ENCODE measurements at places on chromosomes 2 and 18. TPM values are rescaled to one million over a fixed set of nuclear protein-coding genes. Genes with fewer than 3 reads are reported as not detected.

- no peak for DNase-seq
Observed at GRCh38 chr18:7809978-7810377, 242.9 kb downstream of the PTPRM start.

DNA sequence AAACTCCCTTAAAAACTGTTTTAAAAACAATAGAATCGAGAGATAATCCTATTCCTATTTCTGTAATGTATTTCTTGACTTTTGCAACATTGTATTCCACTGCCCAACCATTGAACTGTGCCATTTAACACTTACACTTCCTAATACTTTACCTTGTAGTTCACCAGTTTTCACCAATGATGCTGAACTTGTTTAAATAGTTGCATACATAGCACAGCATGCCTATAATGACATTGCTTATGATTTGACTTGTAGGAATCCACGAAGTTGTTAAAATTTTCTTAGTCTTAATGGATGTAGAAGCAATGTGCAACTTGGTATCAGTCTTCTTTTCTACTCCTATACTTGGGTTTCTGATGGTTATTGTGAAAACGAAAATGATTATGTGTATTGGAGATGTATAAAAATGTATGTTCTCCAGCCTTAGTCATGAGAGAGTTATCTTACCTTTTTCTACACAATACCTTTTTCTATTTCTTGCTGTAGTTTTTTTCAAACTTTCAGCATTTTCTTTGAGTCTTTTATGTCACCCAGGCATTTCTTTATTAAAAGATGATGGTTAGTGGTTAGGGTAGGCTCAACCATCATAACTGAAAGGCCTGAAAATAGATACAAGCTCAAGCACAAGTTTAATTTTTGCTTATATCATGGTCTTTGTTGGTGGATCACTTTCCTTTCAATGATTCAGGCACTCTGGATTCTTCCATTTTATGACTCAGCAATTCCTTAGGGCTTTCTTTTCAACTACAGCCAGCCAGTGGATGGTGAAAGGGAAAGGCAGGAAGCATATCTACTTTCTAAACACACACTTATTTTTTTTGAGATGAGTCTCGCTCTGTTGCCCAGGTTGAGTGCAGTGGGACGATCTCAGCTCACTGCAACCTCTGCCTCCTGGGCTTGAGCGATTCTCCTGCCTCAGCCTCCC is 9.4 kb downstream of the GPD2 start:
- peak; percentile 56 for DNase-seq

Gene CD28
- not detected for total RNA-seq

DNA sequence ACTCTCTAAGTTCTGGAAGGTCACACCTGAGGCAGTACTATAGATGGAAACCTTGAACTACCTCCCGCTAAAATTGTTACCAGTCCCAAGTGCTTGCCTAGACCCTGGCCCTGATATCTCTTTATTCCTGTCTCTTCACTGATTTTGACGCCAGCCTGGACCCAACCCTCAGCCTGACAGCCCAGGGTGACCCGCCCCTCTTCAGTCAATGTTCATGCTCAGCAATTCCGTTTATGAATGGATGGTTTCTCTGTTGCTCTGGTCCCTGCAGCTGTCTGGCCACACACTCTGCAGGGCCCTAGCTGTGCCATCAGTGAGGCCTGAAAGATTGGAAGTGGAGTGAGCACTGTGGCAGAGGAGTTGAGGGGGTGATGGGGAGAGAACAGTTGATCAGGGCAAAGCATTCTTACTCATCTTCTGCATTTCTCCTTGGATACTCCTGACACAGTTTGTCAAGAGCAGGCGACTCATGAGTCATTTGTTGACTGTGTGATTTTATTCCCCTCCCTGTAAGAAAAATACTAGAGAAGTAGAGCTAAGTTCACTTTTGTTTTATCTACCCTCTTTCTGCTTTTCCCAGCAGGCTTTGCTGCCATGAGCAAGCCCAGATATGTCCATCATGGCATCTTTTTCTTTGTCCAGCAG is 46.0 kb downstream of the NPAS2 start:
- DNase-seq: peak; percentile 54

Gene ALLC
- total RNA-seq: not detected

DNA sequence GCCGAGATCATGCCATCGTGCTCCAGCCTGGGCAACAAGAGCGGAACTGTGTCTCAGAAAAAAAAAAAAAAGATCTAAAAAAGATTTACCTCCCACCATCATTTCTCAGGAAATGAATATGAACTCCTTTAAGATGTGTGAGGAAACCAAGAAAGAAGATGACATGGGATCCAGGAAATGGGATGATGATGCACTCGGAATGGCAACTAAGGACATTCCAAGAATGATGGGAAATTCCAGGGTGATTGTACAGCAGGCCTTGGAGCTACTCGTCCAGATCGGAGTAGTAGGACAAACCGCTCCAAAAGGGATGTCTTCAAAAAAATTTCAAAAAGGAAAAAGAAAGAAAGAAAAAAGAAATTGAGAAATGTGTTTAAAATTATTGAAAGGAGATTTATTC is 84.9 kb upstream of the PMAIP1 start:
- DNase-seq: peak; percentile 56

GRCh38 chr2:4391013-4391412 is 687.6 kb downstream of the DCDC2C start:
- DNase-seq: no peak

GRCh38 chr18:25233528-25234321 is 118.2 kb downstream of the ZNF521 start:
- no peak for DNase-seq

Gene SERPINB12
- total RNA-seq: not detected

DNA sequence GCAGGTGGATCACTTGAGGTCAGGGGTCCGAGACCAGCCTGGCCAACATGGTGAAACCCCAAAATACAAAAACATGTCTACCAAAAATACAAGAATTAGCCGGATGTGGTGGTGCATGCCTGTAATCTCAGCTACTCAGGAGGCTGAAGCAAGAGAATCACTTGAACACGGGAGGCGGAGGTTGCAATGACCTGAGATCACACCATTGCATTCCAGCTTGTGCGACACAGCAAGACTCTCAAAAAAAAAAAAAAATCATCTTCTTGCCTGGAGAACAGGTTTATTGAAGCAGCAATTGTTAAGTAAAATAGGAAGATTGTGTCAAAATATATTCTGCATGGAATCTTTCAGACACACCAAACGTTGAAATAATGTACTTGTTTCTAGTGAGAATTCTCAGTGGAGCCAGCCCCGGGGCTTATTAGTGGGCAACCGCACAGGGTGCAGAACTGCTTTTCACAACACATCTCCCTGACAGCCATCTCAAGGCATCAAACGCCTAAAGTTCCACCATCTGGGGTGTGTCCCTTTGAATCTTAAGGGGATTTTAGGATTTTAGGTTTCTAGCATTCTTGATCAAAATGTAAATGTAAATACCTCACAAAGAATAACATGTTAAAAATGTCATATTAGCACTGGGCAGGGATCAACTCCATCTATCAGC is 28.6 kb upstream of the PPP4R1 start:
- no peak for DNase-seq
